ENCODE measurements at places on chromosomes 3 and 15. TPM values are rescaled to one million over a fixed set of nuclear protein-coding genes. Genes with fewer than 3 reads are reported as not detected.

DNA sequence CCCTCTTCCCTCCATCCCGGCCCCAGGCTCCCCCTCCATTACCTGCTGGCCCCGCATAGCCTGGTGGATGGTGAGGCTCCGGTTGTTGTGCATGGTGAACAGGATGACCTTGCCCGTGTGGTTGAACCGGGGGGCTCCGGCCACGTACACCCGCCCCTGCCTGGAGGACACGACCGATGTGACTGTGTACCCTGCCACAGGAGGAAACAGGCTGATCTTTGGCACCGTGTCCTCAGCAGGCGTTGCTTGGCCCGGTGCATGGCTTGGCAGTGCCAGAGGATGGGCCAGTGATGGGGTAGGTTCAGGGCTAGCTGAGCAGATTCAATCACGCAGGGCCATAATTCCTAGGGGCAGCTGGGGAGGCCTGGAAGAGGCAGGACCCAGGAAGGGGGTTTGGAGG lies 58.1 kb downstream of the FEM1B start:
- no peak overlapping the region for H3K4me3 ChIP-seq
- H3K27me3 ChIP-seq, result no peaks in the 10 kb centered on the region
- H3K36me3 ChIP-seq, result no peaks in the 10 kb centered on the region
- no peaks in the 10 kb centered on the region for H3K4me1 ChIP-seq
- H3K27ac ChIP-seq, result no peak overlapping the region

DNA sequence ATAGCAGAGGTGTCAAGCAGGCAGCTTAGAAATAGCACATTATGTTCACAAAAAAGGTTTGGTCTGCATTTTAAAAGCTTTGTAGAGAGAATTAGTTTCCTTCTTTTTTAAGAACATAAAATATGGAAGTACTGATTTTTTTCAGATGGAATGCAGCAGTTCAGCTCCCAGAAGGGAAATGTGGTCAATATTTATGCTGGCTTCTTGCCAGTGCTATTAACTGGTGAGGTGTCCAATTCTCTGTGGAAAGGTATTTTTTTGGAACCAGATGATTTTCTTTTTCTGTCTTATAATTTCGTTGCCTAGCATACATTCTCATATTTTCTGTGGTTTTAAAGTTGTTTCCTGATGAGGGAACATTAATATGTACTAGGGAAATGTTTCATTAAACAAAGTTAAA lies 211.4 kb upstream of the ZNF385D start:
- no peak for DNase-seq
- H3K27me3 ChIP-seq, result no peaks in the 10 kb centered on the region
- H3K4me1 ChIP-seq, result no peaks in the 10 kb centered on the region
- H3K4me3 ChIP-seq, result no peak overlapping the region
- no peaks in the 10 kb centered on the region for H3K36me3 ChIP-seq

DNA sequence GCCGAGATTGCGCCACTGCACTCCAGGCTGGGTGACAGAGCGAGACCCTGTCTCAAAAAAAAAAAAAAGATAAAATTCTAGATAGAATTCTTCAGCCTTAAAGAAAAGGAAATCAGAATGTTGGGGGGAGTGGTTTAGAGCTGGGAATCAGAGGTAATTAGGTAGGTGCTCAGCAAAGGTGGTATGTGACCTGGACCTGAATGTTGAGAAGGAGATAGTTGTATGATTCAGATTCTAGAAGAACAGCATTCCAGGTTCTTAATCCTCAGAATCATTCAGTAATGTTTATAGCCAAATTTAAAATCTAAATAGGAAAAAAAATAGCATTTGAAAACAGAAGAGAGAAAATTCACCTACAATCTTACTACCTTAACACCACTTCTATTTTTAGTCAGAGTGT lies 71.3 kb upstream of the UBE2E1 start:
- no peak for DNase-seq
- no peaks in the 10 kb centered on the region for H3K27me3 ChIP-seq
- H3K4me1 ChIP-seq, result peaks cover 33% of the 10 kb centered on the region
- no peak overlapping the region for H3K4me3 ChIP-seq

DNA sequence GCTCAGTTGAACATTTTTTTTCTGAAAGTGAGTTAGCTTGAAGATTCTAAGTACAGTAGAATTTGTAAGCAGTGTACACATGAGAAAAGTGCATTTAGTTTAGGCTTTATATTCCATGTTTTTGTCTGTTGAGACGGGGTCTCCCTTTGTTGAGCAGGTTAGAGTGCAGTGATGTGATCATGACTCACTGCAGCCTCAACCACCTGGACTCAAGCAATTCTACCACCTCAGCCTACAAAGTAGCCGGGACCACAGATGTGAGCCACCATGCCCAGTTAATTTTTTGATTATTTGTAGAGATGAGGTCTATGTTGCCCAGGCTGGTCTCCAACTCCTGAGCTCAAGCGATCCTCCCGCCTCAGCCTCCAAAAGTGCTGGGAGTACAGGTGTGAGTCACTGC lies 5.3 kb upstream of the CSNK1G1 start:
- no peak overlapping the region for H3K4me3 ChIP-seq
- H3K36me3 ChIP-seq, result no peaks in the 10 kb centered on the region
- no peaks in the 10 kb centered on the region for H3K4me1 ChIP-seq
- no peak overlapping the region for H3K27ac ChIP-seq

GRCh38 chr15:23436421-23436820 lies 10.6 kb downstream of the GOLGA6L2 start:
- H3K36me3 ChIP-seq, result no peaks in the 10 kb centered on the region
- H3K4me3 ChIP-seq, result no peak overlapping the region
- H3K27ac ChIP-seq, result no peak overlapping the region
- DNase-seq, result no peak
- H3K27me3 ChIP-seq, result no peaks in the 10 kb centered on the region

DNA sequence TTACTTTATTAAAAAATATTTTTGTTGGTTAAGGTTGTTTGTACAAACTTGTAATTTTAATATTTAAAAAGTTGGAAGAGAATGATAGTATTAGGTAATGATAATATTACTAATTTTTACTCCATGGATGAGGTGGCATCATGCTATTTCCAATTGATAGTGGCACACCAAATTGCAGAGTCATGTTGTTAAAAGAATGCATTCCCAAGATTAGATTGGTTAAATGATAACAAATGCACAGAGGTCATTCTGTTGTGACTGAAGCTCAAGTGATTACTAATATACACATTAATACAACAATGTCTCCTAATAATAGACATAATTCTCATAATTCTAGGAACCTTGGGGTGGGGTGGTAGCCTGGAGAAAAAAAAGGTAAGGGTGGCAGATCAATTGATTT lies 73.2 kb upstream of the ZBED2 start:
- H3K4me1 ChIP-seq, result peaks cover 4% of the 10 kb centered on the region
- no peak for DNase-seq
- no peak overlapping the region for H3K27ac ChIP-seq
- no peaks in the 10 kb centered on the region for H3K36me3 ChIP-seq
- no peaks in the 10 kb centered on the region for H3K27me3 ChIP-seq

DNA sequence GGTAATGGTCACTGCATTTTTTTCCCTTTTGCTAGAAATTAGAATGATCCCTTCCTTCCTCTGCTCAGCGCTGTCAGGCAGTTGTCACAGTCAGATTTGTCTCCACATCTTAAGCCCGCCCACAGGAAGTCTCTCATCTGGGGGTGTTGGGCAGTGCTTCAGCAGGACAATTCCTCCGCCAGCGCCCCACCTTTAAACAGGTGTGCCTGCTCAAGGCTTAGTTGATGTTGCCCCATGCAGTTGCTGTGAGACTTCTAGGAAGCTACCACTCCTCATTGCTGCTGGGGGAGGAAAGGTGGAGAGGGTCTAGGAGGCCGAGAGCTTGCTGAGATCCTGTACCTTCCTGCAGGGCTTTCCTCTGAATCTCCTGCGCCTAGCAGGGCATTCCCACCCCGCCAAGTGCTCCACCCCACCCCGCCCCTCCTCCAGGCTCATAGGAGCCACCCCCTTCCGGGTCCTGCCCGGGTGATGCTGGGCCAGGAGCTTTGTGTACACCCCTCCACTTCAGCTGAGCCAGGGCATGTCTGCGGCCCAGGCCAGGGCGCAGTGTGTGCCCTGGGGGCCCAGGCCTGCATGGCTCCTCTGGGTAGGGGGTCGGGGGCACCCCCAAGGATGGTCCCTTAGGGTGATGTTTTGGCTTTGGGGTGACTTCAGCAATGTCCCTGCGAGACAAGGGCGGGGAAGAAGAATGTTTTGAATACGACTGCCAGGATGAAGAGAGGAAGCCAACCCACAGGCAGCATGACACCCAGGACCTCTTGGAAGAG lies 68.7 kb downstream of the TRAK1 start:
- peak; percentile 94 for DNase-seq
- H3K36me3 ChIP-seq, result no peaks in the 10 kb centered on the region
- peaks cover 24% of the 10 kb centered on the region for H3K4me1 ChIP-seq

GRCh38 chr3:69197922-69198530 lies 75.6 kb upstream of the LMOD3 start:
- H3K36me3 ChIP-seq, result no peaks in the 10 kb centered on the region
- peaks cover 33% of the 10 kb centered on the region for H3K4me1 ChIP-seq
- no peak for DNase-seq
- no peaks in the 10 kb centered on the region for H3K27me3 ChIP-seq

The PPP2R3A gene
- 10.2 TPM for total RNA-seq

The SERPINI2 gene
- not detected for total RNA-seq

The CLDN16 gene
- total RNA-seq, result 0.27 TPM

Measured in Caco-2 (cell line).